ENCODE measurements at places on chromosomes 11 and 22.

DNA sequence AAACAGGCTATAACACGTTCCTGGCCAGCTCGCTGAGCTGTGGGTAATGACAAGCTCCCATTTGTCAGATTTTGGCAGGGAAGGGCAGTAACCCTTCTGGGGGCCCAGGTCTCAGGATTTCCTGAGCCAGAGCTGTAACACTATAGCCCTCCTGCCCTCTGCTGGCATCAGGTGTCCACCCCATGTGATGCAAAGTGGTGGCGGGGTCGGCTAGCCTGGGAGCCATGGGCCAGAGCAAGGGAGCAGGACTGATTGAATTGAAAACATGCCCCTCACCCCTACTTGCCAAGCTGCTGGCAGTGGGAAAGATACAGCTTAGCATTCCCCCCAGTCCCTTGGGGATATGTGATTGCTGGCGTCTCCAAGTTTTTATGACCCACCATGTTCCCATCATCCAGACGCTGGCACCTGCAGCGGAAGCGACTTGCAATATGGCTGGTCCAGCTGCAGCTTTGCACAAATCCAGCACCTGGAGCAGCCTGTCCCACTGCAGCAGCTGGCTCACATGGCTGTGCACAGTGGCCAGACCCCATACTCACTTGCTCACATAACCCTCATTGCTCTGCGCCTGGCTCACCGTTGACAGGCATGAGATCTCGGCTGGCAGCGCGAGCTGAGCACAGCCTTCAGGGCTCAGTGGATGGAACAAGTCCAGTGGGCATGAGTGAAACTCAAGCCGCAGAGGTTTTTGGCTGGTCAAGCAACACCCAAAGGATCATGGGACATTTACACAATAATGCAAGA is 1147.8 kb downstream of the JRKL start:
- DNase-seq = no peak

DNA sequence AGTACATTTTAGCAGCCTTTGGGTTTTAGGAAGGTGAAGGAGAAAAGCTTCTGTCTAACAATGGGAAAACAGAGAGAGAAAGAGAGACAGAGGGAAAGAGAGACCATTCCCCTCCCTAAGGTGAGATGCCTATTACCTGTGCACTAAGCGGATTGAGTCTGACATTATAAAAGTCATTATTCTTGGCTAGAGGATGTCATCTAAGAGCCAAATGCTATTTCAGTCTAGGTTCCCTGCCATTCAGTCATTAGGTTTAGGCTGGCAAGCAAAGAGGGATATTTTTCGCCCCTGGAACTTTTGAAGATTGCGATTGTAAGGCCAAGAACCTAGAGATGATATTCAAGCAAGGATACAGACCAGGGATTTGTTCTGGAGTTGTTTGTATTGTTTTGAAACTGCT is 7.2 kb downstream of the BLID start:
- no peak for DNase-seq

- DNase-seq = no peak
Measured at GRCh38 chr11:44658506-44658850, 68.3 kb upstream of the TSPAN18 start.

- no peak for DNase-seq
Measured at GRCh38 chr11:34977089-34977912, 60.9 kb downstream of the PDHX start.

GRCh38 chr11:76615950-76616349 is 54.6 kb downstream of the LRRC32 start:
- DNase-seq = no peak

- no peak for DNase-seq
Measured at GRCh38 chr22:44404341-44405020, 91.7 kb upstream of the SHISAL1 start.

DNA sequence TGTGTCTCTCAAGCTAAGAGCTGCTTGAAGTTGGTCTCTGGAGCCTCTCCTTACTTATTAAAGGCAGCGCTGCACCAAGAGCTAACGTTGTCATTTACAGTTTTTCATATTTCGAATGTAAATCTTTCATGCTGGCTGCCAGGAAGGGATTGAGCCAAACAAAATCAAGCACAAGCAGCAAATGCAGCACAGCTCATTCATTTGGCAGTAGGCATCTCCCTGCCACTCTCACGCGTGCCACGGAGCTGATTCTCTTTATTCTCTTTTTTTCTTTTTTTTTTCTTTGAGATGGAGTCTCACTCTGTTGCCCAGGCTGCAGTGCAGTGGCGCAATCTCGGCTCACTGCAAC is 1.4 kb upstream of the VEGFB start:
- DNase-seq = no peak

DNA sequence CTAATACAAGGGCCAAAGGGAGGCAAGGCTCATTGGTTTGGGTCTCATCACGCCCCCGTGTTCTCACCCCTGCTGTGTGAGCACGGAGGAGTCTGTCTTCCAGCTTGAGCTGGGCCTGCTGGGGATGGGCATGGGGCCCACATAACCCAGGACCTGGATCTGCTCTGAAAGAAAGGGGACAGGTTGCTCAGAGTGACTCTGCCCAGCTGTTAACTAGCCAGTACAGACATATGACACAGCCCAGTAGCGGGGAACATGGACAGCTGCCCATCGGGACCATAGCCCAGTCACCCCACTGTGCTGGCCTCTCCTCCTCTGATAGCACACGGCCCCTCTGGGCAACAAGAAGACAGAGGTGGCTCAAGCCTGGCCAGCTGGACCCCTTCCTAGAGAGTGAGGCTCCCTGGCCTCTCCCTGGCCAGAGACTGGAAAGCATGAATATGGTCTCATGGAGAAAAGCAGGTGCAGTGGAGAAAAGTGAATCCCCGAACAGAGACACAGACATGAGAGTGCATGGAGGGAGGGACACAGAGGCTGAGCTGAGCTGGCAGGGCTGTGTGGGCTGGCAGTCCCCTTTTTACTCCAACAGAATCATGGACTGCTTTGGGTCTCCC is 973.9 kb downstream of the BRD1 start:
- no peak for DNase-seq

GRCh38 chr11:134815404-134815803 is 403.4 kb upstream of the B3GAT1 start:
- DNase-seq = no peak

GRCh38 chr11:111777094-111778046 is 11.2 kb upstream of the PPP2R1B start:
- DNase-seq = peak; percentile 4

DNA sequence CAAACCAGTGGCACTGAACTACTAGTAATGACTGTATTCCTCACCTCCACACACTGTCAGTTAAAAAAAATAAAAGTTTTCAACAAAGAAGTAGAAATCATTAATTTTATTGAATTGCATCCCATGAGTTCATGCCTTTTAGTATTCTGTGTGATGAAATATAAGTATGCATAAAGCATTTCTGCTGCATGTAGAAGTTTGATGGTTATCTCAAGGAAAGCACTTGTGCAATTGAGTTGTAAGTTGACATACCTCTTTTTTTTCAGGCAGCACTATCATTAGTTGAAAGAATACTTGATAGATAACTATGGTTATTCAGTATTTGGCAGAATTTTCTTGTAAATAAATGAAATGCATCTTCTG is 104.4 kb downstream of the STIM1 start:
- no peak for DNase-seq

- DNase-seq = peak; percentile 53
Measured at GRCh38 chr22:22692707-22693530, 48.5 kb downstream of the GGTLC2 start.

DNA sequence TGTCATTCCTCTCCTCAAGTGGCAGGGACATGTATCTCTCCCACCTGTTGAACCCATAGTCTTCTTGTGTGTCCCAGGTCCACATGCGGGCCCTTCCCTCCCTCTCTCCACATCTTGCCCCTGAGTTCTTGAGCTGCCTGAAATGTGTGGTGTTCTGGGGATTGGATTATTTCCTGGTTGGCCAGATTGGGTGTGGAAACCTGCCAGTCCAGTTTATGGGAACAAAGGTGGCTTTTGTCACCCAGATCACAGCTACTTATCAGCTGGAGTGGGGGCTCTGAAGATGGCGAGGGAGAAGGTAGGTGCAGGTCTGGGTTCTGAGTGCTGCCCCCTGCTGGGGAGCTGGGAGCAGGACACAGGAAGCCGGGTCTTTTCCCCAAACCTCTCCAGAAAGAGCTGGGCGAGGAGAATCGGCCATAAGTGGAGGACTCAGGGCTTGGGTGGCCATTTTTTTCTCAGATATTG is 14.2 kb downstream of the DTX4 start:
- peak; percentile 13 for DNase-seq

DNA sequence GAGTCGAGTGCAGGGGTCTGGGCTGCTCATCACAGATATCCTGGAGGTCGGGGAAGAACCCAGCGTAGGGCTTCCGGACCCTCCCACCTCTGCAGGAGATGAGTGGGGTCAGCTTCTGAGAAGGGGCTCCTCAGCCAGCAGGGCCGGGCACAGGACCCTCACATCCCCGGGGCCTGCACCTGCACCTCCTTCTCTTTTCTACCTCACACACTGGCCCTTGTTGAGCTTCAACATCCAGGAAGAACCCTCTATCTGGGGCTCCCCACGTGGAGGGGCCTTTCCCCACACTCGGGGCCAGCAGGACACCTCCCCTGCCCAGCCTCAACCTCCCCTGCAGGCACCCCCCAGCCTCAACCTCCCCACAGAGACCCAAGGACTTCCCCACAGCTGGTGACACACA is 299.4 kb downstream of the CTTN start:
- DNase-seq = no peak

- DNase-seq = no peak
Measured at GRCh38 chr11:14424096-14424495, 65.1 kb upstream of the RRAS2 start.

- DNase-seq = no peak
Measured at GRCh38 chr11:121555121-121555520, 102.4 kb upstream of the SORL1-AS1 start.
